EH (cell line): ENCODE measurements at places on chromosomes 2 and 18.

DNA sequence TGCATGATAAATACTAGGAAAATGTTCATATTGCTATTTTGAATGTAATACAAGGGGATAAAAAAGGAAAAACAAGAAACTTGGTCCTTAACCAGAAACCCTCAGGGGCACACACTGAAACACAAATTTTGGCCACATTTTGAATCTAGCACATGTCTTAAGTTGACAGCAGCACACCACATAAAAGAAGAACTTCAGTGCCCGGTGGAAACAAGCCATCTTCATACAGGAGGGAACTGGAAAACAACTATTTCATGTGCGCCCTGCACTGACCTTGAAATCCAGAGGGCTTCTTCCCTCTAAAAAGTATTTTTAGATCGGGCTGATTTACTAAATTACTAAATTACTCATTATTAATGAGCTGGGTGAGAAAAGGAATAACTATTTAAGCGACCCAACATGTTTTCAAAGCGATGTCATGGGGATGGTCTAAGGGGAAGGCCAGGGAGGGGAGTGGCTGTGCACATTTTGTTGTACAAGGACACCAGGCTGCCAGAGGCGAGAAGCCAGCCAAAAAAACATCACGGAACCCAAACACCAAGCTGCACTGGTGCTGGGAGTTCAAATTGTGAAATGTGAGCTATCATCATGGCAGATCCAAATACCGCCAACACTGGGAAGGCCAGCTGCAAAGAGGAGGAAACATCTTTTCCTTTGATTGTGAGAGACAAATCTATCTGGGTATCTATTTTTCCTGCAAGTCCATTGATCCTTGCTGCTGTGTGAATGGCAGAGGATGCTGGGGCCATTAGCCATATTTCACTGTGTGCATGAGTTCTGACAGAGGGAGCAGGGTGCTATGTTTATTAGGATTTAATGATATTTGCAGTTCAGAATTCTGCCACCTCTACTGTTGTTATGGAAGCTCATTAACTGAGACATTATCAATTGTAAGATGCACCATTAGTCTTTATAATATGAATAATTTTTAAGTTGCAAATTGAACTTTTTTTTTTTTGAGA, 150.7 kb upstream of the LMAN1 start:
- peak; percentile 64 for DNase-seq

DNA sequence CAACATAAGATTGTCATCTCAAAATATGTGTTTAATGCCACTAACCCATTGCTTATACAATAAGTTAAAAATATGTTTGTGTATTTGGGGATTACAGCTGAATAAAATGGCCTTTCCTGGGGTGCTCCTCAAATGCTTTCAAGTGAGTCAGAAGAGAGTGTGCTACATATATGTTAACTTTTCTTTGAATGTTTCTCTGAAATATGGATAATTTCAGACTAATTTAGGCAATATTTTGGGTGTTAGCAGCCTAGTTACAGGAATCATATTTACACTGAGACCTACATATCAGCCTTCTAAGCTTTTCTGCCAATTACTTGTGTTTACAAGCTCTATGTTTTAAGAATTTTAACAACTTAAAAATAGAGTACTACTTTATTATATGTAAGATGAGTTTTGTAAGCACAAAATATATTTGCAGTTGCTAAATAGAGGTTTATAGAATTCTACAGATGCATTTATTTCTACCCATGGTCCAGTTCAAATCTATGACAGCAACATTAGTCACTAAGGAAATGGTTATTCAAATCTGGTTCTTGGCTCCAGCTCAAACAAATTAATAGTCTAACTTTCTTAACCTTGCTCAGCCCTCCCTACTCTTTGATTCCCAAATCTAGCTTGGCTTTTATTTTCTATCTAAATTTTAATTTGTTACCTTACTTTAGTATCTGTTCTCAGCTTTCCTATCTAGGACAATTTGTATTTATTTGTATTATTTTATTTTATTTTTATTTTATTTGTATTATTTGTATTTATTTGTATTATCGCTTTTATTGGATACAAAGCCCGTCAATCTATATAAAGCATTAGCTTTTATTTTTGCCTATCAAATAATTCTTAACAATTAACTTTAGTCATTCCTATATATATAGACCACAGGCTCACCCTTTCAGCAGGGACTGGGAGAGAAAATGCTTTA, 48.9 kb downstream of the FSIP2 start:
- no peak for DNase-seq

- DNase-seq = no peak
These were observed 1062.7 kb downstream of the DSC3 start for GRCh38 chr18:29979881-29980280.

- DNase-seq = no peak
These were observed 1333.1 kb downstream of the LRP1B start for GRCh38 chr2:140797718-140798117.

GRCh38 chr2:135485441-135485840, 45.6 kb downstream of the ZRANB3 start:
- DNase-seq = peak; percentile 34

GRCh38 chr18:79659733-79660132, 19.9 kb upstream of the CTDP1 start:
- no peak for DNase-seq

GRCh38 chr2:83143946-83144345, 1315.1 kb downstream of the SUCLG1 start:
- no peak for DNase-seq
